Kidney epithelial cell (primary cell): ENCODE measurements at places on chromosomes 11 and 22. TPM values are rescaled to one million over a fixed set of nuclear protein-coding genes. Genes with fewer than 3 reads are reported as not detected.

Gene SLC5A1
- 0.38 and 0.55 TPM in 2 replicates for total RNA-seq

Gene SCGB1D2
- not detected in 2 replicates for total RNA-seq

GRCh38 chr11:127385071-127385470 is 384.5 kb upstream of the KIRREL3 start:
- DNase-seq = no peak

Gene OTOG
- total RNA-seq = not detected in 2 replicates

GRCh38 chr11:66218036-66218435 is 50.4 kb upstream of the RAB1B start:
- no peak for DNase-seq

Gene TTC17
- total RNA-seq = 58.5 and 86.2 TPM in 2 replicates

DNA sequence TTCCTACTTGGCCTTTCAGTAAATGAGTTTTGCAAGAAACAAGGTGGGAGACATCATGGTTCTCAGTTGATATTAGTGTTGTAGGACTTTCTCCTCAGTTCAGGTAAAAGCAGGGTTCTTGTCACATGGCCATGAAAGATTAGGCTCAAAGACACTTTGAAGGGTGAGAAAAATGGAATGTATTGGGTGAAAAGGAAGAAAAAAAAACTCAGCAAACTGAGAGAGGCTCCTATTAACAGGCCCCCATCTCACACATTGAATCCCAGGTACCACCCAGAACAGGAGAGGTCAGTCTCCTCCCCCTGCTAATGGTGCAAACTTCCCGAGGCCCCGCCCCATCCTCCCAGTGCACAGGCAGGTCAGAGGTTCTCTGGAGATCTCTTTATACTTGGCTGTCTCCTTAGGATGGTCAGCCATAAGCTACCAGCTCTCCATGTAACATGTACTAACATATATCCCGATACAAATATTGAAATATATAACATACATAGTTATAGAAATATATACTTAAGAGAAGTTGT is 62.2 kb downstream of the MICAL2 start:
- no peak for DNase-seq

Gene MFRP
- total RNA-seq = not detected in 2 replicates

Gene CEP126
- total RNA-seq = 0.71 and 0.82 TPM in 2 replicates

Gene ST13
- total RNA-seq = 160 and 163 TPM in 2 replicates

GRCh38 chr11:96021901-96022650 is 98.2 kb upstream of the MTMR2 start:
- DNase-seq = no peak

Gene DEUP1
- total RNA-seq = 0.41 TPM in 1 of 2 replicates, not detected in the other

DNA sequence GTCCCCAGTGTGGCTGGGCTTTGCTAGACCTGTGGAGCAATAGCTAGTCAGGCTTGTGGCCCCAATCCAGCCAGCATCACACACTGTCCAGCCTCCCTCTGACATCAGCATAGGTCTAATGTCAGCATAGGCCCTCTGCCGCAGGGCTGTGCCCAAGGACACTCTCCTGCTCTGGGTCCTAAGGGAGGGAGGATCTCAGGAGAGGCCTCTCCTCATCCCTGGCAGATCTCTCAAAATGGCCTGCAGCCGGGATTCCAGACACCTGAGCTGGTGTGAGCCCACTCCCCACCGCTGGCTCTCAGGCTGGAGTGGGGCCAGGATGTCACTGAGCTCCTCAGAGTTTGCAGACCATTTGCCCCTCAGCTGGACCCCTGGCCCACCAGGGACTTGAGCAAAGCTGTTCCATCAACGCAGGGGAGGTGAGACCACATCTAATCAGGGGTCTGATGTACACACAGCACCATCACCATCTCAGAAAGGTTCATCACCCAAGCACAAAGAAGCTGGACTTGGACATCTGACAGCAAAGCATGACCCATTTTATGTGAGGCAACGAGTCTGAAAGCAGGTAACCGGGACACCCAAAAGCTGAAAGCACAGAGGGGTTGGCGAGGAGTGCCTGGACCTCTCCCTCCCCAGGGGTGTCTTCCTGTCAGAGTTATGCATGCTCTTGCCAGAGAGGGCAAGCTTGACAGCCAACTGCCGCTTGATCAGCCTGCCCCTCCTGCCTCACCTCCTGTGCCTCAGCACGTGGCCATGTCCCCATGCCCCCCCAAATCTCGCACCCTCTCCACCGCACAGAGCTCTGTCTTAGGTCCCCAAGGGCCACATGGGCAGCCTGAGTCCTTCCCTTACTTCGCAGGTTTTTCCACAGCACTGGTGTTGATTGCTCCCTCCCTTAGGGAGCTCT is 69.7 kb upstream of the SEPTIN5 start:
- no peak for DNase-seq

DNA sequence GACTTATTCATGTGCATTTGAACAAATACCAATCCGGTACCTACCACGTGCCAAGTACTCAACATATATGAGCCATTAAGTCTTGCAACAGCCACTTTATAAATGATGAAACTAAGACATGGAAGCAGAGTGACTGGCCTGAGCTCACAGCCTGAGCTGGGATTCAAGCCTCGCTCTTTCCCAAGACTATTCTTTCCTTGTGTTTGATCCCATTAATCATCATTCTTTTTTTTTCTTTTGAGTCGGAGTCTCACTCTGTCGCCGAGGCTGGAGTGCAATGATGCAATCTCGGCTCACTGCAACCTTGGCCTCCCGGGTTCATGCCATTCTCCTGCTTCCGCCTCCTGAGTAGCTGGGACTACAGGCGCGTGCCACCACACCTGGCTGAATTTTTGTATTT is 119.3 kb downstream of the ABTB2 start:
- no peak for DNase-seq

DNA sequence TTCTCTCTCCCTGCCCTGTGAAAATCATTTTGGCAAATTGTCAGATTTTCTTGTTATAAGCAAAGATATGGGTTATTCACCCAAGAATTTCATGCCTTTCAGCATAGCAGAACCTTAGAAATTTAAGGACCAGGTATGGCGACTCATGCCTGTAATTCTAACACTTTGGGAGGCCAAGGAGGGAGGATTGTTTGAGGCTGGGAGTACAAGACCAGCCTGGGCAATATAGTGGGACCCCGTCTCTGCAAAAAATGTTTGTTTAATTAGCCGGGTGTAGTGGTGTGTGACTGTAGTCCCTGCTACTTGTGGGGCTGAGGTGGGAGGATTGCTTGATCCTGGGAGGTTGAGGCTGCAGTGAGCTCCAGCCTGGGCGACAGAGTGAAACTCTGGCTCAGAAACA is 27.6 kb downstream of the APLP2 start:
- no peak for DNase-seq

DNA sequence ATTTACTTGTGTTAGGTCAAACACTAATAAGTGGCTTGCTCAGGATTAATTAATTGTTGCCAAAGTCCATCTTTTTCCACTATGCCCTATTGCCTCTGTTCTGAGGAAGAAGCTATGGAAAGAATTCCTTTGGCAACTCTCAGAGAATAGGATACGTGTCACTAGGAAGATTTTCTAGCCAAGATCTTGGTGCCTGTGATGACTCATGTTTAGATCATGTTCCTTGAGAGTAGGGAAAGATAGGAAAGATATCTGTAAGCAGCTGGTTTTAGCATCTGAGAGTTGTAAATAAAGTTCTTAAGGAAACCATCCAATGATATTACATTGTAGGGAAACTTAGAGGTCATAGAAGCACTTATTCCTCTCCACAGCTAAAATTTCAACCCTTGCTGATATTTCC is 15.7 kb downstream of the SLN start:
- DNase-seq = peak; percentile 81

- no peak for DNase-seq
These were observed 12.7 kb downstream of the CSNK1E start for GRCh38 chr22:38304526-38304925.

GRCh38 chr22:31611061-31611760 is 50.8 kb downstream of the PISD start:
- DNase-seq = no peak

DNA sequence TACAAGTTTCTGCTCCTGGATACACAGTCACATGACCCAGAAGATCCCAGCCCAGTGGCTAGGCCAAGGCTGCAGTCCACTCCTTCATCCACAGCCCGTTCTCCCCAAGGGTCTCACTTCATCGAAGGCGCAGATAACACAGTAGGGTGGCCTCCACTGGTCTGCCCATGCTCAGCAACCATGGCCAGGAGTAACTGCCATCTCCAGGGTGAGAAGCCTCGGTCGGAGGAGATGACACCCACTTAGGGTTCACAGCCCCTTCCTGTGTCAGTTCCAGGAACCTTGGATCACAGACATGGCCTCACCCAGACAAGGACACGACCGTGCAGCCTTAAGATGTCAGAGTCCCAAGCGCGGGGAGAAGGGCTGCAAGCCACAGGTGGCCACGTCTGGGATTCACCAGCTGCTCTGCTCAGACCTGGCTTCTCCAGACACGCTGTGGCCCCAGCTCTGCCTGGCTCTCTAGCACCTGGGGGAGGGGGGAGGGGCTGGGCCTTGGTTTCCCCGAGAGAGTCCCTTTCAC is 2.6 kb downstream of the BET1L start:
- DNase-seq = no peak

Gene KDELR3
- total RNA-seq = 17.0 and 18.5 TPM in 2 replicates

GRCh38 chr22:44191036-44191454 is 10.3 kb downstream of the PARVG start:
- no peak for DNase-seq
